ENCODE measurements at places on chromosomes 12 and 14.

DNA sequence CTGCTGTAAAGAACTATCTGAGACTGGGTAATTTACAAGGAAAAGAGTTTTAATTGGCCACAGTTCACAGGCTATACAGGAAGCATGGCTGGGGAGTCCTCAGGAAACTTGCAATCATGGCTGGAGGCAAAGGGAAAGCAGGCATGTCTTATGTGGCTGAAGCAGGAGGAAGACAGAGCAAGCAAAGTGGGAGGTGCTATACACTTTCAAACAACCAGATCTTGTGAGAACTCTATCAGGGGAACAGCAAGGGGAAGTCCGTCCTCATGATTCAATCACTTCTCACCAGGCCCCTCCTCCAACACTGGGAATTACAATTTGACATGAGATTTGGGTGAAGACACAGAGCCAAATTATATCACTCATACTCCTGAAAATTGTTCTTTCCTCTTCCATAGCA, 109.5 kb upstream of the PKP2 start:
- no peak for DNase-seq

DNA sequence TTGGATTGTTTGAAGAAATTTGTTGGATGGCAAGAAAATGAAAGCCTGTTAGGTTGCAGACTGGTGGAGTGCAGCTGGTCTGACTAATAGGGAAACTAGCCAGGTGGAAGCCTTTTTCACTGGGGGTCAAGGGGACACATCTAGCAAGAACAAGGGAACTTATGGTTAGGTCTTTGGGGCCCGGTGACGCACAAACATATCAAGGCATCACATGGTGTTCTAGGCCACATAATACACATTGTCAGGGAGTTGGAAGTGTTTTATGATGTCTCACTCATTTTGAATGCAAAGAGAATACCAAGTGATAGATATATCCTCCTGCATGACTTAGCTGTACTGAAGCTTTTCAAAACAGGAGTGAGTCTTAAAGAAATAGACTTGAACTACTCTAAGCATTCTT, 351.2 kb downstream of the KCNH5 start:
- DNase-seq, result no peak

GRCh38 chr12:59086126-59086525, 165.8 kb upstream of the LRIG3 start:
- no peak for DNase-seq

GRCh38 chr14:60862283-60862682, 118.6 kb downstream of the TRMT5 start:
- DNase-seq, result no peak

- DNase-seq, result no peak
Measured at GRCh38 chr14:47300796-47301195, 374.6 kb downstream of the MDGA2 start.

DNA sequence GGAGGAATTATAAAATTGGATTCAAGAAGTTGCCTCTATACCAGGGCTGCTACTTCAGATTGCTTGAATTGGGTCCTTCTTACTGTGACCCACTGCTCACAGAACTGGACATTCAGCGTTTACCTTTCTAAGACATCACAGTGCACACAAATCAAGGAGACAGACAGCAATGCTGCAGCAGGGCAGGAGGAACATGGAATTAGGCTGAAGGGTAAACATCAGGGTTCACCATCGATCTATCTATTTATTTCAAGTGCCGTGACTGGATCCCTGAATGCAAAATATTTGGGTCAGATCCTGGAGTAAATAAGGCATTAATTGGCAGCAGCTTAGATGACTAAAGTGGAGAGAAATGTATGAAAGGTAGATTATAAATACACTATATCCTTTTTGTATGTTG, 76.9 kb upstream of the HMGA2 start:
- no peak for DNase-seq

DNA sequence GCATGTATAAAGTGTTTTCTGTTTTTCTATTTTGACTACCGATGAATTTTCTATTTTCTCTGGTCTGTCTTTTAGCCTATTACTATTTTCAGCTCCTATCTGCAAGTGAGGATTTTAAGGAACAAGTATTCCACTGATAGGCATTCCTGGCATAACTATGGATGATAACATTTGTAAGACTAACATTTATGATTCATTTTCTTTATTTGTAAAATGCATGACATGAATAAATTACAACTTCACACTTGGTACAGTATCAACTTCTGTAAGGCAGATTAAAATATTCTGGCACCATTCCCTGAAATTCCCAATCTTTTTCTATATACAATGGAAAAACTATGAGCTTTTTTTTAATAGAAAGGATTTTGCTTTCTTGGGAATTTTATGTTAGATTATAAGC, 121.0 kb upstream of the GARIN2 start:
- no peak for DNase-seq
